ENCODE measurements at places on chromosomes 5 and 9. TPM values are rescaled to one million over a fixed set of nuclear protein-coding genes. Genes with fewer than 3 reads are reported as not detected.
A peak's percentile ranks its signal among the peaks of the same experiment; 100 is the strongest.

Gene ARHGEF37
- total RNA-seq, result 11.0 TPM

- no peak overlapping the region for H3K27ac ChIP-seq
- H3K27me3 ChIP-seq, result no peaks in the 10 kb centered on the region
- H3K36me3 ChIP-seq, result no peaks in the 10 kb centered on the region
- no peaks in the 10 kb centered on the region for H3K4me1 ChIP-seq
- DNase-seq, result no peak
These were observed 458.6 kb upstream of the CLINT1 start for GRCh38 chr5:158317507-158317906.

Gene ZNF883
- total RNA-seq, result 0.89 TPM

GRCh38 chr9:22649384-22649783, 202.8 kb downstream of the DMRTA1 start:
- no peaks in the 10 kb centered on the region for H3K4me1 ChIP-seq
- no peak overlapping the region for H3K4me3 ChIP-seq
- DNase-seq, result no peak

Gene SLC36A2
- not detected for total RNA-seq

GRCh38 chr9:89792189-89793123, 187.6 kb downstream of the GADD45G start:
- no peaks in the 10 kb centered on the region for H3K36me3 ChIP-seq
- H3K27ac ChIP-seq, result no peak overlapping the region
- no peaks in the 10 kb centered on the region for H3K27me3 ChIP-seq
- no peaks in the 10 kb centered on the region for H3K4me1 ChIP-seq
- DNase-seq, result no peak

DNA sequence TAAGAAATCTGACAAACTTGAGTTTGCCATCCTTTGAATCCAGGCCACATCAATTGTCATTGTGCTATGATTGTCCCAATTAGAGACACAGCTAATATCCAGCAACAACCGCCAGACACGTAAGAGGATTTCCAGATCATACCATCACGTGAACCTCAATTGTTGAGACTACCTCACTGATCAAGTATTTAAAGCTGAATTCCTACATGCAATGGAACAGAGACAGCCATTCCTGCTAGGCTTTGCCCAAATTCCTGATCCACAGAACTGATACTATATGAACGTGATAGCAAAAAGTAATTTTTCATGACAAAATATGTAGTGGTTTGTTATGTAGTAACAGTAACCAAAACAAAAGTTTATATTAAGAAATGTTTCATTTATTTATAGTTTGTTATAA, 657.7 kb downstream of the PRR16 start:
- no peak for DNase-seq
- no peaks in the 10 kb centered on the region for H3K27me3 ChIP-seq
- H3K4me1 ChIP-seq, result no peaks in the 10 kb centered on the region
- no peak overlapping the region for H3K27ac ChIP-seq

DNA sequence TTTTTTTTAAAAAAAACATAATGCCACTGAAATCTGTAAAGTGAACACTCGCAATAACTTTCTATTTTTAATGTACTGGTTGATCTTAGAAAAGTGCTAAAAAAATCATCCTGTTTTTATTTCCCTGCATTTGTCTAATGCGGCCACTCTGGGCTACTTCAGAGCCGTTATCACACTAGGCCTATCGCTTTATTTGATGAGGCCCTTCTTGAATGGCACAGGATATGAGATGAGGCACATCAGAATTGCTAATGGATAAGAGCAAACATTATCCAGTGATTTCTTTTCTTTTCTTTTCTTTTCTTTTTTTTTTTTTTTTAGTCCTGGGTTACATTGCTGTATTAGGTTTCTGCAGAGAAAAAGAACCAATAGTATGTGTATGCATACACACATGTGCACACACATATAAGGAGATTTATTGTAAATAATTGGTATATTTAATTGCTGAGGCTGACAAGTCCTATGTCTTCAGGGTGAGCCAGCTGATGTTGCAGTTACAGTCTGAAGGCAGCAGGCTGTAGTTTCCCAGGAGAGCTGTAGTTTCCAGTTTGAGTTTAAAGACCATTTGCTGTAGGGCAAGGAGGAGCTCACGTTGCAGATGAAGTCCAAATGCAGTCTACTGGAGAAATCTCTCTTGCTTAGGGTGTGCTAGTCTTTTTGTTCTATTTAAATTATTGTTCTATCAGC, 391.7 kb downstream of the MED10 start:
- no peaks in the 10 kb centered on the region for H3K27me3 ChIP-seq
- no peaks in the 10 kb centered on the region for H3K36me3 ChIP-seq
- H3K4me3 ChIP-seq, result no peak overlapping the region
- H3K4me1 ChIP-seq, result no peaks in the 10 kb centered on the region
- no peak overlapping the region for H3K27ac ChIP-seq
- no peak for DNase-seq

Gene ORM1
- not detected for total RNA-seq

Gene ASPN
- total RNA-seq, result 5.3 TPM

Gene UBE2QL1
- not detected for total RNA-seq

GRCh38 chr5:145775411-145775810, 59.7 kb downstream of the PRELID2 start:
- H3K27ac ChIP-seq, result no peak overlapping the region
- H3K4me3 ChIP-seq, result no peak overlapping the region
- H3K36me3 ChIP-seq, result no peaks in the 10 kb centered on the region
- H3K27me3 ChIP-seq, result no peaks in the 10 kb centered on the region
- DNase-seq, result no peak
- H3K4me1 ChIP-seq, result no peaks in the 10 kb centered on the region

DNA sequence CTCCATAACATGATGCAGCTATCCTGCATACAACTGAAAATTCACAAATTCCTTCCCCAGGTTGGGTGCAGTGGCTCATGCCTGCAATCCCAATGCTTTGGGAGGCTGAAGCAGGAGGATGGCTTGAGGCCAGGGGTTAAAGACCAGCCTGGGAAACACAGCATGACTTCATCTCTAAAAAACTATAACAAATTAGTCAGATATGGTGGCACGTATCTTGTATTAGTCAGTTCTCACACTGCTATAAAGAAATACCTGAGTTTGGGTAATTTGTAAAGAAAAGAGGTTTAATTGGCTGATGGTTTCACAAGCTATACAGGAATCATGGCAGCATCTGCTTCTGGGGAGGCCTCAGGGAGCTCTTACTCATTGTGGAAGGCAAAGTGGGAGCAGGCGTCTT, 56.4 kb upstream of the DAPK1 start:
- H3K36me3 ChIP-seq, result no peaks in the 10 kb centered on the region
- H3K4me1 ChIP-seq, result no peaks in the 10 kb centered on the region
- no peak for DNase-seq
- H3K4me3 ChIP-seq, result no peak overlapping the region
- no peak overlapping the region for H3K27ac ChIP-seq

DNA sequence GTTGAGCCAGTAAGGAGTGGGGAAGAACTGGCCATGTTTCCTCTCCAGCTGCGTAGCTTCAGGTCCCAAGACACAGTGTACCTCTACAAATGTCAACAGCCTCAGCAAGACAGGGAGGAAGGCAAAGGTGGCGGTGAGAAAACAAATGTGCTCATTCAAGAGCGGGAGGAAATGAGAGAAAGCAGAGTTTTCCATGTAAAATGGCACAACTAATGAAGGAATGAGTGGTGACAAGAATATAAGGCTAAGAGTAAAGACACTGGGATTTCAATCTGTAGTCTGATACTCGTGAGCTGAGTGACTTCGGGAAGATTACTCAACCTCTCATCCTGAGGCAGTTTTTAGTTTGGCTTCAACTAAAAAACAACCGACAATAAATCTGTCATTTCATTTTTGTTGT, 67.6 kb downstream of the DPYSL3 start:
- no peak overlapping the region for H3K4me3 ChIP-seq
- H3K27me3 ChIP-seq, result no peaks in the 10 kb centered on the region
- DNase-seq, result no peak
- no peak overlapping the region for H3K27ac ChIP-seq
- no peaks in the 10 kb centered on the region for H3K36me3 ChIP-seq
- peaks cover 8% of the 10 kb centered on the region for H3K4me1 ChIP-seq

GRCh38 chr9:5820425-5820824, 12.5 kb downstream of the ERMP1 start:
- no peak overlapping the region for H3K27ac ChIP-seq
- peaks cover 4% of the 10 kb centered on the region for H3K36me3 ChIP-seq
- DNase-seq, result no peak
- no peak overlapping the region for H3K4me3 ChIP-seq

- no peak overlapping the region for H3K4me3 ChIP-seq
- DNase-seq, result no peak
- no peak overlapping the region for H3K27ac ChIP-seq
- H3K36me3 ChIP-seq, result no peaks in the 10 kb centered on the region
These were observed 311.4 kb upstream of the ITGA1 start for GRCh38 chr5:52476346-52476745.

- H3K36me3 ChIP-seq, result no peaks in the 10 kb centered on the region
- no peak overlapping the region for H3K4me3 ChIP-seq
- no peaks in the 10 kb centered on the region for H3K27me3 ChIP-seq
- no peak for DNase-seq
These were observed 190.5 kb upstream of the OR13F1 start for GRCh38 chr9:104313396-104314110.

DNA sequence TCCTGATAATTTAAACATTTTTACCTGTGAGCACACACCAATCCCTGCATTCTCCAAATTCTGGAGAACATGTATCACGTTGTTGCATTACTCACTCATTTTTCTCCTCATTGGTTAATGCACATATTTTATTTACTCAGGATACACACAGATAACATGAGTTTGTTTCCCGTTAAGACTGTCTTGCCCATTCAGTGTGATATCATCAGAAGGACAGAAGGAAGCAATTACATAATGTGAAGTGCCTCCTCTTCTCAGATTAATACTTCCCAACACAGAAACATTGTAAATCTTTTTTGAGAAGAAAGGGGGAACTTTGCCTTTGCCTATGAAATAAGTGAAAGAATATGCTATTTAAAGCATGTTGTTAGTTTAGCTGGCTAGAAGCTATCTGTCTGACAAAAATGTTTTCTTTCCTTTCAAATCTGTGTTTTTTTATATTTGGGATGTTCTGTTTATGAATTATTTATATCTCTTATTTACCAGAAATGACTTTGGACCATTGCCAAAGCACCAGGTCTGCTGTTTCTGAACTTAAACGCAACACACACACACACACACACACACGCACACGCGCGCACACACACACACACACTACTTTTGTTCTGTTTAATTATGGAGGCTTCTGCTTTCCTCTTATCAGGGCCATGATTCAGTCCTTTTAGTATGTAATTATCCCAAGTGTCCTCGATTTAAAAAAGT, 186.5 kb downstream of the CHSY3 start:
- no peak overlapping the region for H3K27ac ChIP-seq
- DNase-seq, result no peak
- no peak overlapping the region for H3K4me3 ChIP-seq
- no peaks in the 10 kb centered on the region for H3K4me1 ChIP-seq
- H3K36me3 ChIP-seq, result no peaks in the 10 kb centered on the region

GRCh38 chr5:58582019-58582802, 664 bp upstream of the RAB3C start:
- peak overlapping the region; percentile 59 for H3K4me3 ChIP-seq
- peak; percentile 74 for DNase-seq

Gene ATG12
- total RNA-seq, result 28.3 TPM

GRCh38 chr9:31848505-31849285, 535.7 kb upstream of the ACO1 start:
- H3K27ac ChIP-seq, result no peak overlapping the region
- DNase-seq, result no peak

GRCh38 chr5:60334281-60334713, 365.7 kb downstream of the DEPDC1B start:
- H3K36me3 ChIP-seq, result no peaks in the 10 kb centered on the region
- no peaks in the 10 kb centered on the region for H3K4me1 ChIP-seq
- no peak for DNase-seq
- no peaks in the 10 kb centered on the region for H3K27me3 ChIP-seq
- no peak overlapping the region for H3K27ac ChIP-seq
- H3K4me3 ChIP-seq, result no peak overlapping the region

DNA sequence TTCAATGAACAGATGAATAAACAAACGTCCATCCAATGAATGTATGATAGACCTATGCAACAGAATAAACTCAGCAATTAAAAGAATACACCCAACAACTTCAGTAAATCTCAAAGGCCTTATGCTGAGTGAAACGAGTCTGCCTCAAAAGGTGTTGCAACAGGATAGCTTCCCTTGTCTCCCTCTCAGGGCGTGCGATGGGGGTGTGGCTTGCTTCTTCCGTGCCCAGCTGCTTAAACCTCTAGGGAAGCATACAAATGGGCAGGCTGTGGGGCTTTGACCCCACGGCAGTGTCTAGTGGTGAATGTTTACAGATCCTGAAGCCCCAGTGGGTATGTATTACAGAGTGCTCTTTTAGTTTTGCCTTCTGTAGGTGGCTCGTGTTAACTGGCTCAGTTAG, 87.0 kb upstream of the CCL21 start:
- H3K27me3 ChIP-seq, result no peaks in the 10 kb centered on the region
- no peaks in the 10 kb centered on the region for H3K4me1 ChIP-seq
- no peak overlapping the region for H3K27ac ChIP-seq
- no peak overlapping the region for H3K4me3 ChIP-seq
- no peaks in the 10 kb centered on the region for H3K36me3 ChIP-seq

Gene TMEM215
- not detected for total RNA-seq

- H3K4me1 ChIP-seq, result peaks cover 42% of the 10 kb centered on the region
- peak overlapping the region; percentile 83 for H3K27ac ChIP-seq
- H3K27me3 ChIP-seq, result no peaks in the 10 kb centered on the region
- no peak for DNase-seq
These were observed 7.6 kb downstream of the OLFML2A start for GRCh38 chr9:124784509-124784908.

DNA sequence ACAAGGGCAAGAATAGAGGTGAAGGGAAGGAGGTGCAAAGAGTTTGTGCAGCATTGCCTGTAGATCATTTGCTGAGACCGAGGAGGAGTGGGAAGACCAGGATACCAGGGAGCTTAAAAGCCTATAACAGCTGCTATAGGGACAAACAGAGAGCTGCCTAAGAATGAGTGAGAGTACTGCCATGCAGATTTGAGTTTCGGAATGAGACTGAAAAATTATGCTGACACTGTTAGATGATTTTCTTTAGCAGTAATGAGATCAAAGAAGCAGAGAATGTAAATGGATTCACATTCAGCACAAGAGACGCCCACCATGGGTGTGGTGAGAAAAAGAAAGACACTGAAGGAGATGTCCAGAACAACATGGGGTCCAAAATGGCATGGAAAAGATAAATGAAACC, 69.7 kb downstream of the EPB41L4A start:
- no peak overlapping the region for H3K27ac ChIP-seq
- H3K4me1 ChIP-seq, result no peaks in the 10 kb centered on the region
- no peaks in the 10 kb centered on the region for H3K27me3 ChIP-seq

All from upper lobe of left lung (tissue), 6 donors.